Dermis microvascular lymphatic vessel endothelial cell (primary cell): ENCODE measurements at places on chromosomes 1 and 21. TPM values are rescaled to one million over a fixed set of nuclear protein-coding genes. Genes with fewer than 3 reads are reported as not detected.

DNA sequence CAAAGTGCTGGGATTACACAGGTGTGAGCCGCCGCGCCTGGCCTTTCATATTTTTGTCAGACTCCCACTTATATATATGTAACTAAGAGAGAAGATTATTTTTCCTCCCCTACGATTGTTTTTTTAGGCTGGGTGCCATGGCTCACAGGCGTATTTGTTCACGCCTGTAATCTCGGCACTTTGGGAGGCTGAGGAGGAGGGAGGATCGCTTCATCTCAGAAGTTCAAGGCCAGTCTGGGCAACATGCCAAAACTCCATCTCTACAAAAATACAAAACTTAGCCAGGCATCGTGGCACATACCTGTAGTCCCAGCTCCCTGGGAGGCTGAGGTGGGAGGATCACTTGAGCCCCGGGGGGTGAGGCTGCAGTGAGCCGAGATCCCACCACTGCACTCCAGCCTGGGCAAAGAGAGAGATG lies 23.9 kb upstream of the ITLN2 start:
- no peak for DNase-seq

- no peak for DNase-seq
Measured at GRCh38 chr1:54377040-54377691, 29.0 kb downstream of the SSBP3 start.

GRCh38 chr1:170567214-170567613 lies 35.2 kb downstream of the GORAB start:
- DNase-seq = no peak

DNA sequence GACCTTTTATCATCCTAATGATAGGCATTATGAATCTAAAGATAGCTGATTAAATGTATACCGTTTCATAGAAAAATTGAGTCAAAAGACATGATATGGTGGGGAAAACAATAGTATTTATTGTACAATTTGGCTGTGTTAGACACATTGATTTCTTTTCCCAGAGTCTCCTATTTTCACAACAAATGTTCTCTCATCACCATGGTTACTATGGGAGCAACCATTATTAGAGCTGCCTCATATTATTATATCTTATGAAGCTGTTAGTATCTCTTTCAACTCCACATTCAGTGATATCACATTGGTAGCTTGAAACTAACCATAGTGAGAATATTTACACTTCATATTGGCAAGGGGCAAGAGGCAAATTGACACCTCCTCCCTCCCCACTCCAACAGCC lies 10.7 kb upstream of the CTH start:
- no peak for DNase-seq

SPRR5 gene
- total RNA-seq = not detected in 2 replicates

FMN2 gene
- total RNA-seq = under 0.01 TPM in 1 of 2 replicates, not detected in the other

NPR1 gene
- total RNA-seq = 9.4 and 50.6 TPM in 2 replicates
